Activated naive CD4-positive, alpha-beta T cell treated with anti-CD3 and anti-CD28 coated beads, Interleukin-2, amount 50 U/mL, for 72 hours (primary cell): ENCODE measurements at places on chromosomes 1 and 21. TPM values are rescaled to one million over a fixed set of nuclear protein-coding genes. Genes with fewer than 3 reads are reported as not detected.

The IFI44 gene
- total RNA-seq, result 59.4 TPM

The ZBTB37 gene
- total RNA-seq, result 9.5 TPM

The SFT2D2 gene
- total RNA-seq, result 49.8 TPM

The TSPEAR gene
- total RNA-seq, result not detected

The ABCA4 gene
- not detected for total RNA-seq

The C8B gene
- not detected for total RNA-seq

The KCNA2 gene
- total RNA-seq, result 0.76 TPM

The ZSWIM5 gene
- 2.9 TPM for total RNA-seq

DNA sequence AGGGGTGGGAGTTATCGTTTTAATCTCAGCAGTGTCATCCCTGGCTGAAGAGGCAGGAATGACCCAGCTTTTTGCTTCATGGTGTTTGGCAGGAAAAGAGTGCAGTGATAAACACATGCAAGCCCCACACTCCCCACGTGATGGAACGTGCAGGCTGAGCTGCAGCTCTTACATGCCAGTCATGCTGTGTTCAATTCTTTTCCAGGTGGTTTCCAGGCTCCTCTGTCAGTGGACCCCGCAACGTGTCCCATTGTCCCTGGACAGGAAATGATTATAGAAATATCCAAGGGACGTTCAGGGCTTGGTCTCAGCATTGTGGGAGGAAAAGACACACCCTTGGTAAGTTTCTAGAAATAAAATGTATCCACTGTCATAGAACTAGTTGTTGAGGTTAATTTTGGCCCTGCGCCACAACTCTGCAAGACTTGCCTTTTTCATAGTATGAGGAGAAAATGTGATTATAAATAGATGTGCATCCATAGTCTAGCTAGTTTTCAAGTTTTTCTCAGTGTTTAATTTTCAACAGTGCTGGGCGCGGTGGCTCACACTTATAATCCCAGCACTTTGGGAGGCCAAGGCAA, 110.2 kb upstream of the L1TD1 start:
- no peak for DNase-seq

GRCh38 chr1:96721053-96721415, 550 bp upstream of the PTBP2 start:
- DNase-seq, result no peak

DNA sequence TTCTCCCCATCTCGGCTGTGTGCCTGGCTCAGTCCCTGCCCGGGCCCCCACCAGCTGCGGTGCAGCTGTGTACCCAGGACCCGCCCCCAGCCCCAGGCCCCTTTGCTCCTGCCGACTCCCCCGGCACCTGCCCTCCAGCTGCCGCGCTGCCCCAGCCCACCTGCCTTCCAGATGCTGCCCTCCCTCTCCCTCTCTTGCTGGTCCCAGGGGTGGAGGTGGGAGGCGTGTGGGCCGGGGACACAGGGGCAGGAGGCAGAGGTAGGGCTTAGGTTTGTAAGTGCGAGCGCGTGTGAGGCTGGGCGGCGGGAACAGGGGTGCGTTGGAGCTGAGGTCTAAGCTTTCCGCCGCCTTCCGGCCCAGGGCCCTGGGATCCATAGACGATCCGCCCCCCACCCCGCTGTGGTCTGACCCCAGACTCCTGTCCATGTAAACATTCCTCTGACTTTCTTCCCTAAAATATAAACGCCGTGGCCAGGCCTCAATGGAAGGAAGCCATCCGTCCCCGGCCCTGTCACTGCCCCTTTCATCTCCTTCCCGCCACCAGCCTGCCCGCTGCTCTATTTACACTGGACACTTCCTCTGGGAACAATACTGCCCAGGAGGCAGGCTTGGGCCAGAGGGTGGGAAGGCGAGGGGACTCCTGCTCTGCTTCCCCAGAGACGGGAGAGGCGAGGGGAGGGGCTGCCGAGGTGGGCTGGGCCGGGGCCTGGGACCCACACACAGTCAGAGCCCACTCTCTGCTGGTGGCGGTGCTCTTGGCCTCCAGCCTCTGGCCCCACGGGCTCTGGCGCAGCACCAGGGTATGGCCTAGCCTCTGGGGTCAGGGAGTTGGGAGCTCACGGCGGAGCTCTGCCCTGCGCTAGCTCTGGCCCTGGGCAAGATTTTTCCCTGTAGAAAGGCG, 128.3 kb downstream of the CASZ1 start:
- DNase-seq, result no peak

- DNase-seq, result peak; percentile 49
Observed at GRCh38 chr1:228060458-228061190, 21.9 kb upstream of the ARF1 start.

DNA sequence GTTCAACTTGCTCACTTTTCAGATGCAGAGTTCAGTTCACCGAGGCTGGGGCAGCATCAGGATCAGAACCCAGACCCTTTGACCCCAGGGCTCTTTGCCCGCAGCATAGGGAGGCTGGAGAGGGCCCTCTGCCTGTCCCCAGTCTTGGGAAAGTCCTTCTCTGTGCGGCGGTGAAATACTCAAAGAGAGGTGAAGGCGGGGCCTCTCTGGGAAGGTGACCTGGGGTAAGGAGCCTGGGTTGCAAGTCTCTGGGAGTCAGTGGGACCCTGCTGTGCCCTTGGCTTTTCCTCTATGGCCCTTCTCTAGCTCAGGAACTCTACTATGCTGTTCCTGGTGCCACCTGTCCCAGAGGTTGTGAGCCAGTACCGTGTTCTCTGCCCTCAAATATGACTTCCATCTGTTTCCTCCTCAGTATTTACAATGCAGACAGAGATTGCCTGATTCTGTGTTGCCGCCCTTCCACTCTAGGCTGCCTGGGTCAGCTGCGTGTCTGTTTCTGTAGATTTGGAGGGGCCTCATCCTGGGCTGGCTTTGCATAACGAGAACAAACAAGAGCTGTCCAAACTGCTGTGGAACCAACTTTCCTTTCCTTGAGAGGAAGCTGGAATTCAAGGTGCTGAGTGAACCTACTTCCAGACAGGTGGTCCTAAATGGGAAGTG, 18.7 kb upstream of the ZBTB21 start:
- no peak for DNase-seq

DNA sequence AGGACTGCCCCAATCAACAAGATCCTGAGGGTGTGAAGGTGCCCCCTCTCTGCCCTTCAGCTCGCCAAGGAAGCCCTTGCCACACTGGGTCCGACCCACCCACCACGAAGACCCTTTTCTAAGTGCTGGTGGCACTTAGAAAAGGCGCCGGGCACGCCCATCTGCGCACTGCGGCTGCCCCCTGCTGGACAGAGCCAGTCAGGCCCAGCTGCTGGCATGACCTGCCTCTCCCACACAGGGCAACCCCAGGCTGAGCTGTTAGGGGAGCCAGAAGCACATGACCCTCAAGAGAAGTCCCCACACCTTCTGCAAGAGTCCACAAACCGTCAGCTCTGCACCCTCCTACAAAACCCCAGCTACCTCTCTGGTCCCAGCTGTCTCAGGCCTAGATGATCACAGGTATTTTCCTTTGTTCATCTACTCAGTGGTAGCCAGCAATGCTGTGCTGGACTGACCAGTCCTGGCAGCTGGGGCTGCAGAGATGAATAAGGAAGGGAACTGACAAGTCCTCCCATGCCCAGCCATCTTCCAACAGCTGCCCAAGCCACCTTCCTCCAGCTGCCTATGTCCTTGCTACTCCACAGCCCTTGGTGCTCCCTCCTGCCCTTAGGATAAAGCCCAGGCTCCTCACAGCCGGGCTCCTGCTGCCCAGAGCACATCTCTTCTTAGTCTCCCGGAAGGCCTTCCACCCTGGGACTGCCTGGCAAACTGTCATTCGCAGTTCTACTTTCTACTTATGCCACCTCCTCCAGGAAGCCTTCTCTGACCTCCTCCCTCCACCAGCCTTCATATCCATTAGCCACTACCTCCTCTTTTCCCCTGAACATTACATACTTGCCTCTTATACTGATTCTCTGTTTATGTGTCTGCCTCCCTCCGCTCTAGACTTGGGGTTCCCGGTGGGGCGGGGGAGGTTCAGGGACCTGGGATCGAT, 39.8 kb upstream of the ZC3H12A start:
- DNase-seq, result peak; percentile 84

DNA sequence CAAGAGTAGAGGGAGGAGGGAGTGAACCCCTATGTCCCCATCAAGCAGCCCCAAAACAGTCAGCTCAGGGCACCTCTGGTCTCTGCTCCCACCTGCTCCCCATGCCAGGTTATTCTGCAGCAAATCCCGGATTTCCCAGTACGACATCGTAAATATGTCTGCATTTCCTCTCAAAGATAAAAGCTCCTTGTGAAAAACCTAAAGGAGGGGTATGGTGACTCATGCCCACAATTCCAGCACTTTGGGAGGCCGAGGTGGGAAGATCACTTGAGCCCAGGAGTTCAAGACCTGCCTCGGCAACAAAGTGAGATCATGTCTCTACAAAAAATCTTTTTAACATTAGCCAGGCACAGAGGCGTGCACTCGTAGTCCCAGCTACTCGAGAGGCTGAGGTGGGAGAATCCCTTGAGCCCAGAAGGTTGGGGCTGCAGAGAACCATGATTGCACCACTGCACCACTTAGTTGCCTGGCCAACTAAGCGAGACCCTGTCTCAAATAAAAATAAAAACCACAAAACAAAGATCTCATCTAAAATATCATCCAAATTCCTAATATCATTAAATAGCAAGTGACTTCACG, 7.1 kb downstream of the ACOT7 start:
- DNase-seq, result no peak

DNA sequence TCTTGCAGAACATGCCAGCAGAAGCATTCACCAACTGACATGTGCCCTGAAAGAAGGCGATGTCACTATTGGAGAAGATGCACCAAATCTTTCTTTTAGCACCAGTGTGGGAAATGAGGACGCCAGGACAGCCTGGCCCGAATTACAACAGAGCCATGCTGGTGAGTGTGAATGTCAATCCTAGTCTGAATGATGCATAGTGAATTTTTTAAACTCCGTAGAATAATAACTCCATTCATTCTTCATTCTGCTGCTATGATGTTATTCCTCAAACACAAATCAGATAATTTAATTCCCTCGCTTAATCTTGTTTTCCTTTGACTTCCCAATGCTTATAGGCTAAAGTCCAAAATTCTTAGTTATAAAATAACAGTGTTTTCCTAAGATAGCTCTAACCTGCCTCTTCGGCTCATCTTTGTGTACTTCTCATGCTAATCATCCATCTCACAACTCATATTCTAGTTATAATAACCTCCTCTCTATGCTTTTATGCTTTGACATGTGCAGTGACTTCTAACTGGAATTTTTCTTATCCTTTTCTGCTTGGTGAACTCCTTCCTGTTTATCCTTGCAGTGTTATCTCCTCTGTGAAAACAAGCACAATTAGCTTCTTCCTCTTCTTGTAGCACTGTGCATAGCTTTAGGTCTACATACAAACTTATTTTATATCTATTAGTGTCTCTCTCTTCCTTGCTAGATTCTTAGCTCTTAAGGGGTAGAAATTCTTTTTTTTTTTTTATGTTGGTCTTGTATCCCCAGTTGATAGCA, 14.4 kb downstream of the SDCCAG8 start:
- no peak for DNase-seq

DNA sequence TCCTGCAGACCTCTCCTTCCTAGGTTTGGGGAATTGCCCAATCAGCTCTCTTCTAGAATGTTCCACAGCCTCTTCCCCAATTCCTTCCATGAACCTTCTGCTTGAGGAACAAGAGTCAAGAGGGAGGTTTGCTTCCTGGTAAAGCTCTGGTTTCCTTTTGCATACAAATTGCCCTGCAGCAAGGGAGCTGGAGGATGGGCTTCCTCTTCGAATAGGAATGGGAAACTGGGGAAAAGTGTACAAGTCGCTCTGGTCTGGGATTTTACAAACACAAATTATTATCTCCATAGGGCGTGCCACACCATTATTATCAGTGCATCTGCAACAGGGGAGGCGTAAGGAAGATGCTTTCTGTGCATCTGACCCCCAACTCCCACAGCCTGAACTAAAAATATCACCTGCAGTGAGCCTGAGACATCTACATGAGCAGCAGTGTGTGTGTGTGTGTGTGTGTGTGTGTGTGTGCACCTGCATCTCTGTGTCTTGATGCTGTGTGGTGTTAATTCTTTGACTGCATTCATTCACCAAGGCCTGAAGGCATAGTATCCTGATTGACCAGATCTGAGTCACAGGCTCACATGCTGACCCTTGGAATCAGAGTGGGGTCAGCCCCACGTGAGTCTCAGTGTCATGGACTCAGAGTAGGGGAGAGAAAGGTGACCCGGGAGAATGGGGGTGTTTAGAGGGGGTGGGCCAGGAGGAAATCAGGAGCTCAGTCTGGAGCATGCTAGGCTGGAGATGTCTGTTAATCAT, 272.9 kb downstream of the KAZN start:
- DNase-seq, result no peak

DNA sequence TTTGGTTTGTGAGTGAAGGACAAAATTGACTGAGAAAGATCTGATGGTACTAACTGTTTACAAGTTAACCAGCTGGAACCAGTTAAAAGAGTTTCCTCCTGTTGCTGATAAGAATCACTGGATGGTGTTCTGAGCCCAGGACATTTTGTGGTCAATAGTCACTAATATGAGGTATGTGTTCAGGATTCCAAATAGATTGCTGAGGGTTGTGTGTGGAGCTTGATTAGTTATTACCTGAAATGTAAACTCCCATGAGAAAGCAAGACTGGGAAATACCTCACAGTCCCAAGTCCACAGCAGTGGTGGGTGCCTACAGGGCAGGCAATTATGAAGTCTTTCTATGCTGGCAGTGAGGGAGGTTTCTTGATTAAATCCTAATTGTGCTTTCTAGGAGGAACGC, 164.6 kb downstream of the DNM3 start:
- no peak for DNase-seq

GRCh38 chr1:36570478-36571060, 87.9 kb upstream of the CSF3R start:
- no peak for DNase-seq

DNA sequence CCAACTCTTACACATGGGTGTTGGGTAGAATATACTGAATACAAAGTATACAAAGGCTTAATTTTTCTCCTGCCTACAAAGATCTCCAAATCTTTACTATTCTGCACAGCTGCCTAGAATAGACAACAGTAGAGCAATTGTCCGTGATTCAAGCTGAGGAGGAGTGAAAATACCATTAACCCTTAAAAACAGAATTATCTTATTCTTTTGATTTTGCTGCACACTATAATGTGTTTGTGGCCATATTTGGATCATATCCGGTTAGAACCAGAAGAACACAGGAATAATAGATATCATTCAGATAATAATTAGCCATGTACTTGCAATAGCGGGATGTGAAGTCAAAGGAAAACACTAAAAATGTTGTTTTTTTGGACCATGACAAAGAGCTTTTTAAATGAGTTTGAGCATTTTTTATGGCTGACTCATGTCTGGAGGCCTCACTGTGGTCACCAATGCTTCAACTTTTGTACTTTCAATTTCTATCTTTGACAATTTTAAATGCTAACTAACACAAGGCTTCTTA, 197.6 kb upstream of the FOXD3 start:
- DNase-seq, result no peak

DNA sequence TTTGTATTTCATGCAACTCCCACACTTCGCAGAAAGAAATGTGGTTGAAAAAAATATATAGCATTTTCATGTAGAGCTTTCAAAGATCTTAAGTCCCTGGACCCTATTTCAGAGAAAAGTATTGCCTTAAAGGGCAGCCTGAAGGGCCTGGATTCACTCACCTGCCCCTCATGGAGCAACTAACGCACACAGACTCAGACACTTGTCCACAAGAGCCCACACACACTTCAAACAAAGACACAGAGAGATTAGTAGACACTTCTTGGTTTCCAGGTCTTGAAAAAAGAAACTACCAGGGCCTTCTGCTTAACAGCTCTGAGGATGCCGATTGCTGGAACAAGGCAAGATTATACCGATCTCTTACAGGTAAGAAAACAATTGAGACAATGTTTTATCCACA, 122.2 kb downstream of the ZBTB18 start:
- DNase-seq, result no peak
